Fibroblast of lung (primary cell): ENCODE measurements at places on chromosomes 7 and 10.

- peak; percentile 40 for DNase-seq
These were observed 26.5 kb downstream of the ASNS start for GRCh38 chr7:97845622-97846203.

DNA sequence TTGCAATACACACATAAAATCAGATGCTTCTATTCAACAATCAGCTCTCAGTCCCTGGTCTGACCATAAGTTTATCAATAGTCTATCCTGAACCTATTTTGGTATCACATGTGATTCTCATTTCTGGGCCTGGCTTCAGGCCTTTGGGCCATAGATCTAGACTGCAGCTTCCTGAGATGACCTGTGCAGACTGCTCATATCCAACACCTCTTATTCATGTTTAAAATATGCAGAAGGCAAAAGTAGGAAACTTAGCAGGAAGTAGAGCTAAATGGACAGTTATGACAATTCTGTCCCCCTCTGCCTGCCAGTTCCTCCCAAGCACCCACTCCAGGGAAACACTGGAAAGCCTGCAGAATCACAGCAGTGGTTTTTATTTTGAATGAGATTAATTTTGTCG, 53.3 kb downstream of the C7orf25 start:
- no peak for DNase-seq

- no peak for DNase-seq
These were observed 24.6 kb downstream of the SLK start for GRCh38 chr10:103991393-103992128.

DNA sequence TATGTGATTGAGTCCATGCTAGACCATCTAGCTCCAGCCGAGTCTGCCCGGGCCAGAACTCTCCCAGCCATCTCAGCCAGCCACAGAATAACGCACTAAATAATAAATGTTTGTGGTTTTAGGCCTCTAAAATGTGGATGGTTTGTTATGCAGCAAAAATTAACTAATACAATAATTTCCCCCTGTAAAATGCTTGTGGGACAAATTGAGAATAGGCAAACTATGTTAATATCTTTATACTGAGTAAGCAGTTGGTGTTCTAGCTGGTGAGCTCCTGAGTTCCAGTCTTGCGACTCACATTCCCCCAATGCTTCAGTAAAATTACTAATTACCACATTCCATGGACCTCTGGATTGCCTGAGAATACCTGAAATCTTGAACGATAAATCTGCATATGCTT, 316.8 kb upstream of the NFE2L3 start:
- peak; percentile 37 for DNase-seq

DNA sequence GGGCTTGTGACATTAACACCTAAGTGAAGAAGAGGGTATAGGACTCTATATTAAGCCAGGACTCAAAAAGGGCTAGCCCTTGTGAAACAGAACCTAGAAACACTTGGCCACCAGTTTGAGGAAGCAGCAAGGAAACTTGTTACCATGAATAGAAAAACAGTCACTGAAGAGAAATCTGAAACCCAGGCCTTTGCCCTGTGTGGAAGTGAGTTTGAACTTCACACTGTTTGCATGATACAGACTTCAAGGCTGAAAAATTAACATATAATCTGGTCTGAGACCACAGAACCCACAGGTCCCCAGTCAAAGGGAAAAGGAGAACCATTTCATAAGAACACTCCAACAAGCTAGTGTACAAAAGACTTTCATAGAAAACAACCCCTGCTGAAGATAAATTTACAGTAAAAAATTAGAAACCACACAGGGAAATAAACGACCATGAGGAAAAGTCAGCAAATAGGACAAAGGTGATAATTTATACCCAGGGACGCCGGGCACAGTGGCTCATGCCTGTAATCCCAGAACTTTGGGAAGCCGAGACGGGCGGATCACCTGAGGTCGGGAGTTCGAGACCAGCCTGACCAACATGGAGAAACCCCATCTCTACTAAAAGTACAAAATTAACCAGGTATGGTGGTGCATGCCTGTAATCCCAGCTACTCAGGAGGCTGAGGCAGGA, 76.1 kb downstream of the SKIDA1 start:
- peak; percentile 22 for DNase-seq

- DNase-seq = no peak
These were observed 8.1 kb downstream of the SFTPA2 start for GRCh38 chr10:79552143-79552542.

GRCh38 chr10:83667594-83667993, 471.7 kb upstream of the GHITM start:
- no peak for DNase-seq

DNA sequence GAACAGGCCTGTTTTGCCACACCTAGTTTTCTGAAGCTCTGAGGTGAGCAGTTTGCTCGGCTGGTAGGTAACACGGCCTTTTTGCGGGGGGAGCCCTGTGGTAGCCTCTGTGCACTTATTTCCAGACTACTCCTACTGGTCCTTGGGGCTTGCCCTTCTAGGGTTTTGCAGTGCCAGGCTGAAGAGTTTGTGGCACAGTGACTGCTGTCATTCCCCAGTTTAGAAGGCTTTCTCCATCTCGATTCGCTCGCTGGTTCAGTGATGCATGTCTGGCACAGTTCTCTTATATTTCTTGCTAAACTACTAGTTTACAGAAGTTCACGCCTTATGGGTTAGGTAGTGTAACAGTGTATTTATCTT, 711 bp downstream of the KIF20B start:
- DNase-seq = peak; percentile 22

- DNase-seq = peak; percentile 2
These were observed 203.5 kb downstream of the CTNNA3 start for GRCh38 chr10:67492317-67493019.

DNA sequence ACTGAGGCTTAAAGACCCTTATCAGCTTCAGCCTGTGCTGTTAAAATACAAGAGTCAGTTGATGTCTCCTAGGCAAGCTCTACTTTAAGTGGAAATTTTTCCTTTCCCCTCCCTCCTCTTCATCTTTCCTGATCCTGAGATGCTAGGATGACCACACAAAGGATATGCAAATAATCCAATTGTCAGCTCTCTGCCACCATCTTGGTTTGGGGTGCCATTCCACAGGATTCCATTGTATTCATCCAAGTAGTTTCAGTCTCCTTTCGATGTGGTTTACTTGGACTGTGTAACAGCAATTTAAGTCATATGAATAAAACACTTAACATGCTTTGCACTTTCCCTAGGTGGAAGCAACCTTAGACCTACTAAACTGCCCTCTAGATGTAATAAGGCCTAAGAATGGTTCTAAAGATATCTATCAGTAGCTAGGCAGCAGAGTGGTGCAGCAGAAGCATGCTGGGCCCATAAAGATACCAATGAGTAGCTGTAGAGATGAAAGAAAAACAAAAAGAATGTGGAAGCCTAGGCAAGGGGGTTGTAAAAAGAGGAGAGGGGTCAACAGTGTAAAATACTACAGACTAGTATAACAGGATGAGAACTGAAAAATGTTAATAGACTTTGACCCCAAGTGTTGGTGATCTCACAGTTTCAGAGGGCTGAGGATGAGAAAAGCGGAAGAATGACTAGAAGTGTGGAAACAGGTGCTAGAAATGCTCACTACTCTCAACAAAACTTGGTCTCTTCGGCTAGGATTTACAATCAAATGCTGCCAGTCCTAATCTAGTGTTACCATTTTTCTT, 2.4 kb upstream of the CFAP69 start:
- no peak for DNase-seq
